ENCODE measurements at places on chromosomes 5 and 9. TPM values are rescaled to one million over a fixed set of nuclear protein-coding genes. Genes with fewer than 3 reads are reported as not detected.

The AIF1L gene
- 3.1 TPM for total RNA-seq

The CDO1 gene
- 9.0 TPM for total RNA-seq

The PCDHGA5 gene
- total RNA-seq: 2.8 TPM

The PCDHB3 gene
- 0.29 TPM for total RNA-seq

The BTNL8 gene
- not detected for total RNA-seq

The PRELID2 gene
- 20.7 TPM for total RNA-seq

The KIF27 gene
- total RNA-seq: 3.8 TPM

The FABP6 gene
- not detected for total RNA-seq

The GALNT10 gene
- total RNA-seq: 45.0 TPM

The LTC4S gene
- total RNA-seq: not detected

The HRH2 gene
- not detected for total RNA-seq

The ASTN2 gene
- total RNA-seq: 8.9 TPM

Measured in smooth muscle cell of trachea (primary cell).